ENCODE measurements at places on chromosomes 2 and 18.

DNA sequence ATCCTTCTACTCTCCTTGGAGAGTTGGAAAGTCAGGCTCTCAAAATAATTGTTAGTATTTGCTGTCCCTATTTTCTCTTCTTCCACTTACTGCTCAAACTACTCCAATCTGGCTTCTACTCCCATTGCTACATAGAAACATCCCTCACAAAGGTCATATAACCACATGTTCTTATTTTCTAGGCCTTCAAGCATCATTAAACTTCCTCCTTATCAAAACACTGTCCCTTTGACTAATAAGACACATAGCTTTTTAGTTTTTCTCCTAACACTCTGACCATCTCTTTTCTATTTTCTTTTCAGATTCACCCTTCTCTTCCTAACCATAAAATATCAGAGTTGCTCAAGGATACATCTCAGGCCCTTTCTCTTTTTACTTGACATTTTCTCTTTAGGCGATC is 148.3 kb downstream of the MBD2 start:
- no peak for DNase-seq

GRCh38 chr18:7000484-7001096 is 117.0 kb downstream of the LAMA1 start:
- no peak for DNase-seq

- no peak for DNase-seq
Observed at GRCh38 chr2:15116830-15117229, 444.3 kb downstream of the NBAS start.

DNA sequence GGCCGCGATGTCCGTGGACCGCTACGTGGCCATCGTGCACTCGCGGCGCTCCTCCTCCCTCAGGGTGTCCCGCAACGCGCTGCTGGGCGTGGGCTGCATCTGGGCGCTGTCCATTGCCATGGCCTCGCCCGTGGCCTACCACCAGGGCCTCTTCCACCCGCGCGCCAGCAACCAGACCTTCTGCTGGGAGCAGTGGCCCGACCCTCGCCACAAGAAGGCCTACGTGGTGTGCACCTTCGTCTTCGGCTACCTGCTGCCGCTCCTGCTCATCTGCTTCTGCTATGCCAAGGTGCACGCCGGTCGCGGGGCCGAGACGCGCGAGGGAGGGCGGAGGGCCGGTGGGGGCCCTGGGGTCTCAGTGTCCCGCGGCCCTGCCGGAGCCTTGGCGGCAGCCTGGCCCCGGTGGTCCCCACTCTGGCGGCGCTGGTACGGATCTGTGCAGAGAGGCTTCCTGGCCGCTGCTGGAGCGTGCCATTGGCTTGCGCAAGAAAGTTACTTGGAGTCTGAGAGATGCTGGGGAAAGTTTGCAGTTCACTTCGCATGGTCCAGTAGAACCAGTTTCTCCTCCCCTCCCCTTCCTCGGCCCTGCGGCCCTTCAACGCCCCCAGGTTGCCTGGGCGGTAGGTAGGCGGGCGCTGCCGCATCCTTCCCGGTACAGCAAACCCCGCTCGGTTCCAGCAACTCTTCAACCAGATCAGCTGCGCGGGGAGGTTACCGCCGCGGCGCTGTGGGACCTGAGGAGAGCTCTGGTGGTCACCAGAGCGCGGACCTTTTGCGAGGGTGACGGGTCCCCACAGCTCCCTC is 1.5 kb downstream of the GALR1 start:
- no peak for DNase-seq
